ENCODE measurements at places on chromosomes 2 and 18.

GRCh38 chr18:60654298-60654697 lies 281.7 kb upstream of the MC4R start:
- DNase-seq = no peak

GRCh38 chr2:16537347-16537746 lies 128.3 kb downstream of the CYRIA start:
- no peak for DNase-seq

DNA sequence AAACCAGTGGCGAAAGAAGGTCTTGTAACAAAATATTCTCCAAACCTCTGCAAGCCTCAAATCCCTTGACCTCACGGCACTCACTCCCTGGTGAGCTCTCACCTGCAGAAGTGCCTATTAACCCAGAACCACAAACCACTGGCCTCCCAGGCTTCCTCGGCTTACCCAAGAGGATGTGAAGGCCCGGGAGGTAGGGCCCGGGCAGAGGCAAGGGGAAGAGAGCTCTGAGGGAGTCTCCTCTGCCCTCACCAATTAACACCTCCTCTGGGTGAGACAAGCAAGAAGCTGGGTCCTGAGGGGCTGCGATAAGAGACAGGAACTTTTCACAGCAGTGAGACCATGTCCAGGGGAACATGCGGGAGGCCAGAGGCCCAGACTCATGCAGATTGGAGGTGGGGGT lies 53.7 kb downstream of the EMX1 start:
- no peak for DNase-seq

DNA sequence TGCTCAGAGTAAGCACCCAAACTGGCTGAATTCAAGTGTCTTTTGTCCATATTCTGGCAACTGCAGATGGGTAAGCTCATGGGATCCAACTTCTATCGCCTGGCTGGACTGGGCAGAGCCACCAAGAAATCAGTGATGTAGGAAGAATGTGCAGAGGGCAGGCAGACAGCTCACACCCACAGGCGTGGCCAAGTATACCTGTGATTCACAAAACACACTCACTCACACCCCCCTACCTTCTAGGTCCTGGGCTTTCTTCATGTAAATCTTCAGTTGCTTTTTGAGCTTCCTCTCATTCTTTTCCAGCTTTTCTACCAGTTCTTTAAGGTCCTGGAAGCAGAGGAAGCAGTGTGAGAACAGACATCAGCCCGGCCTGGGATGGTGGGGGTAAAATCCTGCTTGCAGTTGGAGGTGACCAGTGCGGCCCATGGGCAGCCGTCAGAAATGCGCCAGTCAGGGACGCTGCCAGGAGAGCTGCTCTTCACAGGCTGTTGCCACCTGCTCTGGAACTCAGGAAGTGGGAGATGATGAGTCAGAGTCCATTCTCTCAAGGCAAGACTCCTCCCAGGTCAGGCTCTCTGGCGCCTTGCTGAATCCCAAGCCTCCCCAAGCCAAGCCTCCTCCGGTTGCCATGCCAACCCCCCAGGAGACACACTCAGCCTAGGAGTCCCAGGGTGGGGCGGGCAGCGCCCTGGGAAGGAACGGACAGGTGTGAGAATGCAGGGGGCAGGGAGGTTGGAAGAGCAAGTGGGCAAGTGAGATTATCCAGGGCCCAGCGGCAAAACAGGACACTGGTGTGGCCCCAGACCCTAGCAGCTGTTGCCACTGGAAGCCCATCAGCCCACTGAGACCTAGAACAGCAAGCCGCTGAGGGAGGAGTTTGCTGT lies 36.2 kb upstream of the ACAA2 start:
- DNase-seq = no peak

DNA sequence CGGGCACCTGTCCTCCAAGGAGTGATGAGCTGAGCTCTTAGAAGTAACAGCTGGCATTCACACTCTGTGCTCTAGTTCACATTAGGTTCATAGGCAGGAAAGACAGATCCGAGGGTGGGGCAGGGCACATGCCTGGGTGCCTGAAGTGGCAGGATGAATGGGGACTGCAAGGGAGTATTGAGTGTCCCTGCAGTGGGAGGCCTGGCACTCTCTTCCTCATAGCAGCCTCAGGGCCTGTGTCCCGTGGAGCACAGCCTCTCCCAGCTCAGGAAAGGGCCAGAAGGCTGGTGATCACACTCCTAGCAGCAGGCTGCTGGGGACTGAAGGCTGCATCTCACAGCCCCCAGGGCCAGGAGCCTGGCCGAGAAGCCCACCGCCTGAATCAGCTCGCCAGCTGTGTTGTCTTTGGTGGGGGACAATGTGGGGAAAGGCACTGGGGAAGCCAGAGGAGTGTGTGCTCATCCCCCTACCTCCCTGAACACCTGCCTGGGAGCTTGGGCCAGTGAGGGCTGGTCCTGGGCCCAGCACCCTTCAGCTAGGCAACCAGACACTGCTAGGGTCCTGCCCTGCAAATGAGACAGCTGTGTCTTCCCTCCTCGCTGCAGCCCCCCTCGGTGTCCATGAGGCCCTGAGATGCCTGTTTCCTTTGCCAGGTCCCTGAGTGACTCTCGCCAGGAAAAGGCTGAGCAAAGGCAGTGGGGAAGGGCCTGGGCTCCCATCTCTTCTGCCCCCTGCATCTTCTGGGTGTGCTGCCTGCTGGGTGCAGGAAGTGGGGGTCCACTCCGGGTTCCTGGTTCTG lies 48.2 kb upstream of the HS6ST1 start:
- DNase-seq = no peak

DNA sequence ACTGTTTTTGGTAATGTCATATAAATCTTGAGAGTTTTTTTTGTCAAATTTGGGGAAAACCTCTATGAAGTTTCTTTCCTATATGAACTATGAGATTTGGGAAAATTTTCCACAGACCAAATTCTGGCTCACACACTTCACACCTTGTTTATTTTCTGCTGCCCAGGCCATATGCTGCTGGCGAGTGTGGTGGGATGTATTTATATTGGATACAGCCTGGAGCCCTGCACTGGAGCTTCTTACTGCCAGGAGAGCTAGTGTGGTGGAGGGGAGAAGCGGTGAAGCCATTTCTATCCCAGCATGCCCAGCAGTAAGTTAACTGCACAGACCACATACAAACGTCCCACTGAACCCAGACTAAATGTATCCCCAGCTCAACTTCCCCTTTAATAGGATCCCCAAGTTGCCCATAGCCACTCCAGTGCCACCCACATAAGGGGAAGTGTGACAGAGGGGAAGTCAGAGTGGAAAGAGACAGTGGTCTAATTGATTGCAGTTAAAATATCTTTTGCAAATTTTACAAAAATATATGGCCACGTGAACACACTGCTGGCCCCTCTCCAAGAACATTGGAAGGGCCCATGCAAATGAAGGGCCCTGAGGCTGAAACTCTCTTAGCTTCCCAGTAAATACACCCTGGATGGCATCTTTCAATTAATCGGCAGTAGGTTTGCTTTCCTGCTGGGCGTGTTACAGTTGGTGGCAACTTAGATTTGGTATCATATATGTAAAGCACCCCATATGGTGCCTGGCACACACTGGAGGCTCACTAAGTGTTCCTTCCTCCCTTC lies 146.6 kb upstream of the ITGA6 start:
- DNase-seq = no peak

GRCh38 chr2:80302314-80303005 lies 2.1 kb downstream of the LRRTM1 start:
- DNase-seq = no peak

- DNase-seq = no peak
Measured at GRCh38 chr2:26363323-26363722, 16.7 kb upstream of the ADGRF3 start.

GRCh38 chr2:240990726-240991377 lies 7.6 kb upstream of the SNED1 start:
- DNase-seq = no peak

- DNase-seq = no peak
Measured at GRCh38 chr2:15631883-15632282, 40.2 kb downstream of the DDX1 start.

All from breast epithelium (tissue), 4 donors.